Fibroblast of skin of scalp (primary cell): ENCODE measurements at places on chromosomes 6 and 20.

GRCh38 chr20:41938353-41938752 lies 320.2 kb upstream of the CHD6 start:
- no peak for DNase-seq

DNA sequence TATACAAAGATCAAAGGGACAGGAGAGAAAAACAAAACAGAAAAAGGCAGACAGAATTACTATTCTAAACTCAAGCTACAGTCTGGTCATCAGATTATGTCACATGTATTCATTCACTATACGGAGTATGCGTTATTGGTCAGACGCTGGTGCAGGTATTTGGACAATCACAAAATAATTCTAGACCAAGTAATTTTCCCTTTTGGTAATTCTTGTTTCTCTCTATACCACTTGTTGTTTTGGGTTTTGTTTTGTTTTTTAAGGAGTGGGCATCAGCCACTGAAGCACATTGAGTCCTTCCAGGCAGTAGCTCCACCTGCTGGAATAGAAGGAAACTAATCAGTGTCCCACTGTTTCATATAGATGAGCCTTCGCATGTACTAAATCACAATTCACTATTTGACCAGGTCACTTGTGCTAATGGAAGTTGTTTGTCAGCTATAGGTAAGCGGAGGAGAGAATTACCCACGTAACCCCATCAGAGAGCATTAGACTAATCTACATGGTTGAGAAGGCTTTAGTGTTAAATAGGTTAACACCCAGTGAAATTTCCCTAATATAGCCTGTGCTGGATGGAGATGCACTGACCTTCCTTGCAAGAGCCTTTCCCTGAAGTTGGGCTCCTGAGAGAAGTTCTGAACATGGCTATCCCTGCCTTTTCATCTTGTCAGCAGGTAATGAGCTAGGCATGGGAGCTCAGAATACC lies 77.9 kb downstream of the TNFAIP3 start:
- DNase-seq: peak; percentile 58

DNA sequence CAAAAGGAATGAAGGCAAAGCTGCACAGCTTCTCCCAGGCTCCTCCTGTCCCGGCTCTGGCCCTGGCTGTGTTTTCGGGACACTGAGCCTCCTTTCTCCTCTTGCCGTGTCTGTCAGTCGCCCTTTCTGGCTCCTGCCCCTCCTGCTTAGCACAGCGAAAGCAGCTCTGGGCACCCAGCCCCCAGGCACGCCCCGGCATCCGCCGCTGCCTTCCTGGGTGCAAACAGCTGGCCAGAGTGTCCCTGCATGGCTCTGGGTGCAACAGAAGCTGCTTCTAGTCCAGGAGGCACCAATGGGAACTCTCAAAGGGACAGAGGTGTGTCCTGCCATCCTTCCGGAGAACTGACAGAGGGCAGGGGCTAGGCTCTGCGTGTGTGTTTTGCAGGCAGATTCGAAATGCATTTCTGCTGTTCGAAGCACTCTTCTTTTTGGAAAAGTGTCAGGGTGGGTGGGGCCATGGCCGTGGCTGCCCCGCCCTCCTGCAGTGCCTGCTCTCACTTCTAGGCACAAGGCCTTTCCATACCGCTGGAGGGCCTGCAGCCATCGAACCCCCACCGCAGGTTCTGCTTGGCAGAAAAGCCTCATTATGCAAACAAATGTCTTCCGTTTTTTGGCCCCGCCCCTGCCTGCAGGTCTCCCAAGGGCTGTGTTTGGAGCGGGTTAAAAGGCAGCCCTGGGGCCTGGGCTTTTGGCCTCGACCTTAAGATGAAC lies 15.5 kb downstream of the COL9A3 start:
- DNase-seq: no peak

DNA sequence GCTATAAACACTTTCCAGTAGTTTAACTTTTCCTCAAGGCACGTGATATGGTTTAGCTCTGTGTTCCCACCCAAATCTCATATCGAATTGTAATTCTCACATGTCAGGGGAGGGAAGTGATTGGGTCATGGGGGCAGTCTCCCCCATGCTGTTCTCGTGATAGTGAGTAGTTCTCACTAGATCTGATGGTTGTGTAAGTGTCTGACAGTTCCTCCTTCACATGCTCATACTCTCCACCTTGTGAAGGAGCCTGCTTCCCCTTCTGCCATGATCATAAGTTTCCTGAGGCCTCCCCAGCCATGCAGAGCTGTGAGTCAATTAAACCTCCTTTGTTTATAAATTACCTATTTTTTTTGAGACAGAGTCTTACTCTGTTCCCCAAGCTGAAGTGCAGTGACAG lies 127.9 kb downstream of the DTNBP1 start:
- no peak for DNase-seq

DNA sequence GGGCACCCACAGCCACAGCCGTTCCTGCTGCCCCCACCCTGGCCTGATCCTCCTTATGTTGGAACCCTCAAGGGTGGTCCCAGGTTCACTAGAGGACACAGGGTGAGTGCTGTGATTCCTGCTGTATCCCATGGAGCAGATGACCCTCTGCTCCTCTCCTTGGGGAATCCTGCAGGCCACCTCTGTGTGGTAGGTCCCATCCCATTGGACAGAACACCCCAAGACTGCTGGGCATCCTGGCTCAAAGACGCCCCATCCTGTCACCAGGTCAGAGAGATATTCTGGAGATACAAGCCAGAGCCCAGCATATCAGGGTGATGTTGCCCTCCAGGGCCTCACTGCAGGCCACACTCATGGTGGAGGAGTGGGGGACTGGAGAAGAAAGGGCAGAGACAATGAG lies 28.4 kb downstream of the HLA-A start:
- no peak for DNase-seq

- DNase-seq: no peak
Measured at GRCh38 chr6:130090796-130091195, 72.4 kb downstream of the L3MBTL3 start.

DNA sequence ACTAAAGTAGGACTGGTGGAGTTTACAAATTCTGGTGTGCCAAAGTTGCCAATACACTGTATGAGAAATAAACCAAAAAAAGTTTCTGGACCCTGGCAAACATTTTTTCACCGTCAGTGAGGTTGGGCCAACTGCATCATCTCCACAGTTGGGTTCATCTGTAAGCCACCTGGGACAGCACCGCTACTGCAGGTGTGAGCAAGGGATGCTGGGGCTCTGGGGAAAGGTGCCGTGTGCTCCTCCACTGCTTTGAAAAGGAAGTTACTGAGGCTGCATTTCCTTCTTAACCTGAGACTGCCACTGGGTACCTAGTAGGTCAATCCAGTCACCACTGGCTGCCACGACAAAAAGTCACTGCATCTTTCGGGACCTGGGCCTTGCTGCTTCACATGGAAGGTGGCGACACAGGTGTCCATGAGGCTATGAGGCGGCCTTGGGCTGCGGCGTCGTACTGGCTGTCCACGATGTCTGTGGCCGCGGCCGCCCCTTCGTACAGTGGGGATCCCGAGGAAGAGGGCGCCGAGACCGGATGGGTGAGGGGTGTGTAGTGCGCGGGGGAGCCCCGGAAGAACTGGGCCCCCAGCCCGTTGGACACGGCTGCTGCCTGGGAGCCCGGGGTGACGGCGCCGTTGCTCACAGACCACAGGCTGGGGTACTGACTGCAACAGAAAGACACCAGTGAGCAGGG lies 9.6 kb downstream of the TBXT start:
- DNase-seq: no peak

DNA sequence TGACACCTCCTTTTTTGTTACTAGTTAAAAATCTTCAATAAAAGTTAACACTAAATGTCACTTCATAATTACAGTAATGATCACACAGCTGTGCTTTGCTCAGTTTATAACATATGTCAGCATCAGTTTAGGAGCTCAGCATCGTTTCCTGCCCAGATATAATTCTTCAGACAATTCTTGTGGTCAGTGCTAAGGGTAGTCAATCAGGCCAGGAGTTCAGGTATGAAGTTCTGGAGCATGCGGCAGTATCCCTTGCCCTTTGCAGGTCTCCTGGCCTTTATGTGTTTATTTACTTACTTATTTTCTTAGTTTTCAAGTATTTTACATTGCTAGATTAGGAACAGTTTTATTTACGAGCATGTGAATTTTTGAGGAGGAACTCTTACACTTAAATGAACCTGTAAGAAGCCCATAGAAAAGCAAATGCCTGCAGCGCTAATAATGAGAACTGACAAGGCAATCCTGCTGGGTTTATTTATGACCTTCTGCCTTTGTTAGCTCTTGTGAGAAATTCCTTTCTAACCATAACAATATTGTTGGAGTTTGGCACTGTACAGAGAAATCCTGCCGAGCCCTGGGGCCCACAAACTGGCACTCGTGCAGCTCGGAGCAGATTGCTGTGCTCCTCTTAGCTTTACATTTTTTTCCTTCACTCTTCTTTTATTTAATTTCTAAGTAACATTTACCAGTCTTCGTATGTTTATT lies 252.8 kb downstream of the TMEM242 start:
- DNase-seq: peak; percentile 23

DNA sequence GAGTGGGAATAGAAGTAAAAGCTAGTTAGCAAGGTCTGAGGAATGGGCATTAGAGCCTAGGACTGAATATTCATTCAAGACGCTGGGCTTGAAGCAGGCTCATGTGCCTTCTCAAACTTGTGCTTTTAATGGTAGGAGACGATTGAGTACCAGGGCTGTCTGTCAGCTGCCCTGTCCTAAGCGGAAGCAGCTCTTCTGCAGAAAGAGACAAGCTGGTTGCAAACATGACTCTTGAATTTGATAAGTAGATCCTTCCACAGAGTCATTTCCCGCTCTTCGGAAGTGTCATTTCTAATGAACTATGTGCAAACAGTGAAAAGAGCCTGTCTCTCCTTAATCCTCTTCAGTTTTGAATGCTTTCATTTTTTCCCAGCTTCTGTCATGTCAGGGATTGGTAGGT lies 176.4 kb downstream of the TFAP2B start:
- no peak for DNase-seq

GRCh38 chr6:138418118-138418742 lies 14.2 kb downstream of the HEBP2 start:
- DNase-seq: no peak

DNA sequence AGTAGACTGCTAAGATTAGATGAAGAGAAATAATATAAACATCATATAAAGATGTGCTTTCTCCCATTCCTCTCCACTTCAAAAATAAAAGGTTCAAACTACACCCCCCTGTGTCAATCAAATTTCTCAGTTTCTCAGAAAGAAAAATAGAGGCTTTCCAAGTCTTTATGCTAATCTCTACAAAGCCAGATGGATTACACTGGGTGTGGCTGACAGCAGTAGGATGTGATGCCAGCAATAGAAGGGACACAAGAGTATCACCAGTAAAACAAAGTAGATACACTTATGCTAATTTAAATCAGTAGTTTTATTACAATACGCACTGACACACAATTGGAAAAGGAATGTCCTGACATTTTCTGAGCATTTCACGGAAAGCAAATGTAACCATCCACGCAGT lies 353.4 kb downstream of the RNGTT start:
- no peak for DNase-seq

DNA sequence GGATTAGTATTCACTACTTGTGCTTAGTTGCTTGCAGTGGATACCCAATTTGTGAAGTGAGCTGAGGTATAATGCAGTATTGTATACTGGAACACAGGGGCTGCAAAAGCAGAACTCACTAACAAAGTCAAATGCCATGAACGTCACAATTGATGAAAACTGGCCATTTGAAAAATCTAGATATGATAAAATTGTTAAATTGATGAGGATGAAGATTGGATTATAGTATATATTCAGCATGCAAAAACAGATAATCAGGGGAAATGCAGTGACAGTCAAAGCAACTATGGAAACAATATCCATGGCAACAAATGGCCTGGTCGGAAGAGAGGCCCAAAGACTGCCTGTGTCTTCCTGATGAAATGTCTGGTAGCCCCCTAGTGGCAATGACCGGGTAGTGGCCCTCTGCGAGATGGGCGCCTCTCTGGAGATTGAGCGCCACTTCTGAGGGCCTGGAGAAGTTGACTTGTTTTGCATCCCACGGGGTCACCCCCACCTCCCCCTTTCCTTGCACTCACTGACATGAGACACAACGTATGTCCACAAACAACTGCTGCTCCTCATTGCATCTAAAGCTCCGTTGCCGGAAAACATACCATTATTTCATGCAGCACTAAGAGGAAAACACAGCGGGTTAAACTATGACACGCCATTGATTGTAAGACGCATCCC lies 43.6 kb downstream of the C6orf15 start:
- DNase-seq: peak; percentile 81

DNA sequence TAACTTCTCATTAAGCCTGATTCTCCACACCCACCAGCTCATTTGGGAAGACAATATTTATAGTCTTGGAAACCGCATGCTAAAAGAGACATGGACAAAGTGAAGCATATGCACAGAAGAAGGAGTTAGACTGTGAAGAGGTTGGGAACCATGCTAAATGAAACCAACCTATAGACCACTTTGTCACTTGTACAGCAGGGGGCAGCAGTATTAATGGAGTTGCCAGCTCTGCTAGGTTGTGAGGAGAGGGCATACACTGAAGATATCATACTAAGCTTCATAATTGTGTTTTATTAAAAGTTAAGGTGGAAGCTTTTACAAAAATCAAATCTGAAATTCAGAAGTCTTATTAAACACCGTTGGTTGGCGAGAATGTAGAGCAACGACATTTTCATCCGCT lies 38.3 kb upstream of the HMGCLL1 start:
- DNase-seq: peak; percentile 48

- peak; percentile 12 for DNase-seq
Measured at GRCh38 chr6:152673236-152673635, 24.5 kb upstream of the MYCT1 start.

DNA sequence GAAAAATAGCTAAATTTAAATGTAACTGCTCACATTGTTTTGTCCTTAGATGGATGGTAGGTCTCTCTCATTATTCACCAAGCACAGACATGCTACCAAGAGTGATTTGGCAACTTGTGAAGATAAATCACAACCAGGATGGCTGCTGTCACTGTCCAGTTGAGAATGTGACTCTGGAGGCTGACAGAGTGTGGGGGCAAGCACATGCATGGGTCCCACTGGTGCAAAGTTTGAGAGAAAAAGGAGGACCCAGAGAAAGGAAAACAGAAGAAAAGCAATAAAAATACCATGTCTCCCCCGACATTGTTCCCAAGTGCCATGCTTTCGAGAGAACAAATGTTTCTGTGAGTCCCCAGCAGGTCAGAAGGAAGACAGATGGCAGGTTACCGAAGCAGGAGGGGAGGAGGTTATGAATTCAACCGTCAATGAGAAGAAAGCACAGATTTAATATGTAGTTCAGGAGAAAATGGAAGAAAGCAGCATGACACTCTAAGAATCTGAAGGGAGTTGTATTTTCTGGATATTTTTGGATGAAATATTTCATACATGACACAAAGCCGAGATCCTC lies 73.0 kb upstream of the TSHZ2 start:
- no peak for DNase-seq

DNA sequence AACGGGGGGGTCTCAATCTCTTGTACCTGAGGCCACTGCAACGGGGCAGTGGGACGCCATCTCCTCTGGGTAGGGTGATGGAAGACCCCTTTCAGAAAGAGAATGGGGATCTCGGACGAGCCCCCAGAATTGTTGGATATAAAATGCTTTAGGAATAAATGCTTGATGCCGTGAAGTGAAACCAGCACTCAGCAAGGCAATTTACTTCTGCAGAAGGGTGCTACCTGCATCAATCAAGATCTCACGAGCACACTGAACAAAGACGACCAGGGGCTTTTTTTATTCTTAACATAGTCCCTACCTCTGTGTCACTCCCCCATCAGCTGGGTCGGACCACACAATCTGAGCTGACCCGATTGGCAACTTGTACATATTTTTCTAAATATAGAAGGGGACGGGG lies 203.6 kb upstream of the TBX18 start:
- peak; percentile 10 for DNase-seq

- no peak for DNase-seq
Measured at GRCh38 chr6:40485300-40485699, 101.9 kb downstream of the LRFN2 start.
